ENCODE measurements at places on chromosomes 7 and 10.

DNA sequence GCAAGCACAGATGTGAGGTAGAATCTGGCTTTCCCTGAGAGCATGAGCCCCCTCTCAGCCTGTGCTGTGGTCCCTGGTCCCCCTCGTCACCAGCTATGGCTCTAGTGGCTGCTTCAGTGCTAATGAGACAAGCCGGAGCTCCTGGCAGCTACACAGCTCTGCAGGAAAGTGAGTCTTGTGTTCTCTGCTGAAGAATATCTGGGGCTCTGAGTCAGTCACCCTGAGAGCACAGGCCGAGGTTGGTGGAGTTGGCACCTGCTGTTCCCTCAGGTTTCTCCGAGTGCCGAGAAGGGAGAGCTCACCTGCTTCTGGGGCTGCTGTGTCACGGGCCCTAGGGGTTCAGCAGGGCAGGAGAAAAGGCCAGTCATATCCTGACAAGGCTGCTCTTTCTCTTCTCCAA lies 37.2 kb upstream of the GJD4 start:
- DNase-seq: no peak

DNA sequence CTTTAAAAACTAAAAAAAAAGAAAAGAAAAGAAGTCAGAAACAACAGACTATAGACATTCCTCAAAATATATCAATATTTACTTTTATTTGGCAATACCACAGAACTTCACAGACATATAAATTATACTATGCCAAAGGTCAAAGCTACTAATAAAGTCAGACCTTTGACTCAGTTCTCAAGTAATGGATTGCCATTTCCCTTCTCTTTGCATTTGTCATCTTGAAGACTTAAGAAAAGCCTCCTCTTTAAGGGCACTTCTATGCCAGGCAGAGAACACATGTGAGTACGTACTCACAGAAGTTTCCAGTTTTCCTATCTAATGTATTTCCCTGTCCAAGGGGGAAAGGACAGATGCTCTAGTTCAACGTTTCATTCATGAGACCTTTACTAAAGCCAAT lies 37.6 kb downstream of the TNPO3 start:
- no peak for DNase-seq

DNA sequence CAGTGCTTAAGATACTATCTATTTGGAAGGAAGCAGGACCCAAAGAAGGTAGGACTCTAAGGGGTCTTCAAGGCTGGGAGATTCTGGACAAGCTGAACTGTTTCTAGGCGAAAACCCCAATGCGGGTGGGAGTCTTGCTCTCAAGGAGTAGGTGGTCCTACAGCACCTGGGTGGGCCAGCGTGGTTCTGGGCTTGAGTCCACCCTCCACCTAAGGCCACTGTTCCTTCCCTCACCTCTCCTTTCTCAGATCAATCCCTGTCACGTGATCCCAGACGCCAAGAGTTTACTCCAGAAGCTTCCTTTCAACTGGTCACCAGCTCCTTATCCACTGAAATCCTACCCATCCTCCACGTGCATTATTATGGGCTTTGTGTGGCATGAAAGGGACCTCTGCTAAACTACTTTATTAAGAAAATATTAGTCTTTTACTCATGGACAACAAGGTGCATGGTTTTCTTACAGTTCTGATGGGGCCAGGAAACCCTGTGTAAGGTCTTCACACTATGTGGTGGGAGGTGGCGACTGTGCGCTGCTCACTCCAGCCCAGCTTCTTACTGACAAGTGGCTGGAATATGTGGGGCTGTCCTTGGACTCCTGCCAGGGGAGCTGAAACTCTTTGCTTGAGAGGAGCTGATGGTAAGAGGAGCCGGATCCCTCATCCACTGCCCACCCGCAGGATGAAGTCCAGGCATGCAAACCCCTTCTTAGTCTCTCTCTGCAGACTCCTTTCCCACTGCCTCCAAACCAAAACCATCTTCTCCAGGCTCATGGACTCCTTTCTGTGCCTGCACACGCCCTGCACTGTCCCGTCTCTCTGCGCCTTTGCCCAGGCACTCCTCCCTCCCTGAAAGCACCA lies 1.6 kb downstream of the ZNF746 start:
- no peak for DNase-seq

GRCh38 chr7:93146036-93146435 lies 2.1 kb downstream of the SAMD9L start:
- DNase-seq: no peak

- DNase-seq: no peak
Observed at GRCh38 chr7:111873326-111873646, 311.0 kb upstream of the IMMP2L start.

Measured in stimulated activated CD8-positive, alpha-beta memory T cell treated with anti-CD3 and anti-CD28 coated beads, Interleukin-15, amount 100 ng/mL, for 4 hours (primary cell).